ENCODE measurements at places on chromosomes 1 and 21.

DNA sequence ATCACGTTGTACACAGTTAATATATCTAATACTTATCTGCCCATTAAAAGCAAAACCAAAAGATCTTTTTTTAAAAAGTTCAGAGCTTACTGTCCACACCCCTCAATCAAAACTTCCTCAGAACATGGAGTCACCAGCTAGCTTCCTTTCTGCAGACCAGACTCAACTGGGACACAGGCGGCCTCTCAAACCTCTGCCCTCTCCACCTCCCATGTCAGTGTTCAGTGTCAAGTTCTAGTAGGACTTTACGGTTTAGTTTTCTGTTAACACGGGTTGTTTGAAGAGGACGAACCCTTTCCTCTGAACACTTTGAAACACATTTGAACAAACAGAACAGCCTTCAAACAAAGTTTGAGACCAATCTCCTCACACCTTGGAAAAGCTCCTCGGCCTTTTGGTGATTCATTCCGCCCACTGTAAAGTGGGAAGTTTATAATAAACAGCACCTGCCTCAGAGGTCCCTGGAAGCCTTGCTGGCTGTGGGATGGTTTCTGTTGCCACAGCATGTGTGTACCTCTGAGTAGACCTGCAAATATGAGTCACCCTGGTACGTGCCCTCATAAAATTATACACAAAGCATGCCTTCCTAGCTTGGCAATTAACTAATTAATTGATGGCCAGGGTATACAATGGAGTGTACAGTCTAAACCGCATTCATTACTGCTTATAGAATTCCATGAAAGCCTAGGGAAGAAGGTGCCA lies 48.4 kb upstream of the SIPA1L2 start:
- no peak for DNase-seq

- DNase-seq: no peak
Measured at GRCh38 chr1:61620536-61620935, 104.4 kb downstream of the TM2D1 start.

GRCh38 chr21:42057851-42058437 lies 13.2 kb upstream of the UMODL1 start:
- DNase-seq: no peak

GRCh38 chr1:160377585-160378206 lies 10.8 kb downstream of the NHLH1 start:
- DNase-seq: no peak

- DNase-seq: peak; percentile 73
Measured at GRCh38 chr1:150976879-150977694, 2.5 kb upstream of the CERS2 start.

DNA sequence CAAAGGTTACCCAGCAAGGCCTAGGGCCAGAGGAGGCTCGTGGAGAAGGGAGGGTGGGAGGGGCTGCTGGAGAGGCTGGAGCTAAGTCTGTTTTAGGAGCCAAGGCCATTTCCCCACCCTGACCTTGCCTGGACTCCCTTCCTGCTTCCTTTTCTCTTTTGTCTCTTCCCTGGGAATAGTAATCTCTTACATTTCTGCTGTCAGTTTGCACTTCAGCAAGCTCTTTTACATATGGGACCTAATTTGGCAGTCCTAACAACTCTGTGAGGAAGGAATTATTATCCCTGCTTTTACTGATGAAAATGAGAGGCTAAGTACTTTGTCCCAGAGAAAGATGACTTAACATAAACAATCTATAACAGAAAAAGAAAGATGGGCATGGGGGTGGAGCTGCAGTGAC lies 13.8 kb downstream of the OPTC start:
- DNase-seq: no peak

DNA sequence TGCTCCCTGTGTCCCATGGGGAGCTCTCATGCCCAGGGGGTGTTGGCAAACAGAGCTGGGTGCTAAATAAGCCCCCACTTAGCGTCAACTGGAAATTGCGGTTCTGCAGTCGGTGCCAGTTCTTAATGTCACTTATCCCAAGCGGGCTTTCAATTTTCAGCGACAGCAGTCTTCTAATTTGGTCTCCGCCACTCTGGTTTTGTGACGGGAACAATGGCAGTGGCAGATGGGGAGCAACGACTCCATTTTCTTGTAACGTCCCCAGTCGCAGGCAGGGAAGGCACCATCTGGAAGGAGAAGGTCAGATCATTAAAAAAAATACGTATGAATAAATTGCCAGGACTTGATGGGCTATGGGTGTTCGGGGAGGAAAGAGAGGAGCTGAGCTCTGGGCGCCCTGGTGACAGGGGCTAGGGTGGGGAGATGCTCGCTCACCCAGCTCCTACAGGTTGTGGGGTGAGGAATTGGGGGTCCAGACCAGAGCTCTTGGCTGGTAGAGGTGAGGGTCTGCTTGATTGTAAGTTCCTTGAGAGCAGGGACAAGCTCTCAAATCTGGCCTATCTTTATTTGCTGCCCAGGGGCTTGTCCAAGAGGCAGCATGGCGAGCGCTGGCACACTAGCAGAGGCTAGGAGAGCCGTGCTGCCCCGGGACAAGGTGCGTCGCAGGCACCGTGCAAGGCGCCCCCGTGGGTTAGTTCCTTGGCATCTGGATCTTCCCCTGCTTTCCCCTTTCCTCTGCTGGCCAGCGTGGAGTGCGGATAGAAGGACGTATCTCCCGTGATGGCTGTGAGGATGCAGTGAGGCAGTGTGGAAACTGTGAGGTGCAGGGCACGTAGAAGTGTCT lies 105.8 kb downstream of the ARHGEF10L start:
- DNase-seq: no peak

DNA sequence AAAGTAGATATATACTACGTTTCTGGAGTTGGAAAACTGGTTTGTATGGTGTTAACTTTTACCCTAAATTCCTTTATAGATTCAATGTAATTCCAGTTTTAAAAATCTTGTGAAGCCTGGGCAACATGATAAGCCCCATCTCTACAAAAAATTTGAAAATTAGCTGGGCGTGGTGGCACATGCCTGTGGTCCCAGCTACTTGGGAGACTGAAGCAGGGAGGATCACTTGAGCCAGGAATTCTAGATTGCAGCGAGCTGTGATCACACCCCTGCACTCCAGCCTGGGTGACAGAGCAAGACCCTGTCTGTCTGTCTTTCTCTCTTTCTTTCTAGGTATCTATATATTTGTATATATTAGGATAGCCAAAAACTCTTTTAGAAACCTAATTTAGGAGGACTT lies 141.9 kb downstream of the CLEC20A start:
- DNase-seq: no peak

DNA sequence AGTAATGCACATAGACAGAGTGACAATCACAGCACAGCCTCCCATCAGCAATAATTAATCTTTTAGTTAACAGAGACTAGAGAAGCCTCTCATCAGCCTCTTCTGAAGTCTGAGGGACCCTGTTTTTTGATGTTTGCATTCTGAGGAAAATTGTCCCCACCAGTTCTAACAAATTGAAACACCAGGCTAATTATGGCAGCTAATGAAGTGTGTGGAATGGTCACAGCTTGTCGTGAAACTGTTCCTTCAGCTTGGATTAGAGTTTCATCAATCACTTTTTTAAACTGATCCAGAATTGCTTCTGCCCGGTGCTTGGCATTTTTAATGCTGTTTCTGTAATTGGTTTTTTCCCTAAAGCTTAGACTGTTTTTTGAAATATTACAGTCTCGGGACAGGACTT lies 208.0 kb downstream of the SPATA17 start:
- DNase-seq: no peak

- DNase-seq: no peak
Measured at GRCh38 chr1:170791941-170792340, 128.0 kb downstream of the PRRX1 start.

GRCh38 chr1:31708324-31708723 lies 4.5 kb upstream of the COL16A1 start:
- no peak for DNase-seq

DNA sequence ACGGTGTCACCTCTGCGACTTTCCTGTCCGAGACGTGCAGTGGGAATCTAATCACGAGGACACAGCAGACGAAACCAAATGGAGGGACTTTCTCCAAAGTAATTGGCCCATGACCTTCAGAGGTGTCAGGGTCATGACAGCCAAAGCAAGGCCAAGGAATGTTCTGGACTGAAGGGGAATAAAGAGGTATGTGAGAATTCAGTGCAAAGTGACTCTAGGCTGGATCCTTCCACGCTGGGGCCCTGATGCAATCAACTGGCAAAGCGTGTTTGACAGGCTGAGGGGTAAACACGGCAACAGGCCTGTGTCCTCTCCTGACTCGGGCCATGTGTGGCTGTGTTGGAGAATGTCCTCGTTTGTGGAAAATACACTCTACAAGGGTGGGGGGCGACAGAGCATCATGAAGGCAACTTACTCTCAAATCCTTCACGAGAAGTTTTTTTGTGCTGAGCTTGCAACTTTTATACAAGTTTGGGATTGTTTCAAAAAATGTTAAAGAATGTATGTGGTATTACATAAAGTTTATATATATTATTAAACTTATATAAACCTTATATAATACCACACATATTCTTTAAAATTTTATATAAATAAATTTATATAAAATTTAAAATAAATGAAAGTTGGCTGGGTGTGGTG lies 1.7 kb downstream of the CFAP74 start:
- DNase-seq: no peak

GRCh38 chr1:170498876-170499275 lies 33.1 kb upstream of the GORAB start:
- no peak for DNase-seq

- DNase-seq: no peak
Measured at GRCh38 chr1:182998482-182998881, 24.7 kb upstream of the LAMC1 start.

- no peak for DNase-seq
Measured at GRCh38 chr1:198443365-198444233, 96.9 kb downstream of the ATP6V1G3 start.

DNA sequence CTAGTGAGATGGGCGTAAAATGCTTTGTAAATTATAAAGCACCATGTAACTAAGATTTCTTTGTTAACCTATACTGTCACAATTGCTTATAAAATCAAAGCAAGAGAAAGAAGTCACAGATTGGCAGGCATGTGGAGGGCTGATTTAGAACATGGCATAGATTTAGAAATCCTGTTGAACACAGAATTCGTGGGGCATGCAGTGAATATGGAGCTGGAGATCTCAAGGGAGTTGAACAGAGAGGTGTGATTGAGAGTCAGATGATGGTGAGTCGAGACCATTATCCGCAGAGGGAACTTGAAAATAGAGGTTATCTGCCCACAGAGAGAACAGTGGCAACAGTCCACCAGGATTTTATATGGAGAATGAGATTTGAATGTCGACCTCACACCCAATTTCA lies 27.6 kb downstream of the PBX1 start:
- no peak for DNase-seq

DNA sequence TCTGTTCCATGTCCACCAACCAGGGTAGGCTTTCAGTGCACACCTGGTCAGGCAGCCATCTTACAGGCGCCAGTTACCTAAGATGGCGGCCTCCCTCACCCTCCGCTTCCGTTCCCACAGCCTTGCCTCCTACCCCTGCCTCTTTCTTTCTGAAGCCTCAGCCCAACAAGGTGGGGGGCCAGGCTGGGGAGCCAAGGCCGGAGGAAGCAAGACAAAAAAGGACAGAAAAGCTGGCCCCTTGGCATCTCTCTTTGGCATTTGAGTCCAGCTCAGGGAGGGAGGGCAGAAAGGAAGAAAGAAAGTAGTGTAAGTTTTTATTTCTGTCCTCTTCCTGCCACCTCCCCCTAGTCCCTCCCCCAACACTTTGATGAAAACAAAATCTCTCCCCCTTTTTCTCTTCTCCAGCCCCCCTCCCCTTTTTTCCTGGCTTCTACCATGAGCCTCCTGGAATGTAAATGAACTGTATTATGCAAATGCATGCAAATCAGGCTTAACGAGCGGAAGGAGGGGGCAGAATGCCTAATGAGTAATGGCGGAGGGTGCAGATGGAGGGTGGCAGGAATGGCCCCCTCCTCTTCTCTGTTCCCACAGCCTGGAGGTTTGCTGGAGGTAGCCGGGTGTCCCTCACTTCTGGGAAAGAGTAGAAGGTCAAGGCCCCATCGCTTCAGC lies 43.8 kb downstream of the RHBG start:
- DNase-seq: no peak

- no peak for DNase-seq
Measured at GRCh38 chr1:58823481-58824010, 39.7 kb upstream of the JUN start.

GRCh38 chr1:220544901-220545303 lies 17.0 kb downstream of the MARK1 start:
- DNase-seq: no peak

DNA sequence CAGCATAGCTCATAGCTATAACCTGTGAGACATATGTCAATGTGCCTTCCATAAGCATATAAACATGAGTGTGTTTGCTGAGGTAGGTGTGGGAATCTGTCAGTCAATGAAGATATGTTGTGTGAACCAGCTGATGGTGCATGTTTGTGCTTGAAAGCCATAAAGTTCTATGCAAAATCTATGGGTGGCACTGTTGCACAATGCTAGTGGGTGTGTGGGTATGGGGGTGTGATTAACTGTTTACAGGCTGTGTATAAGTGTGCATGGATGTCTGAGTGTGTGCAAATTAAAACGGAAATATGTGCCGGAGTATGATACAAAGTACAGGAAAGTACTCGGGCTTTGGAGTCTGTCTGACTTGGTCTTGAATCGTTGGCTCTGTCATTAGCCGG lies 1.0 kb upstream of the ATP2B4 start:
- DNase-seq: peak; percentile 42

DNA sequence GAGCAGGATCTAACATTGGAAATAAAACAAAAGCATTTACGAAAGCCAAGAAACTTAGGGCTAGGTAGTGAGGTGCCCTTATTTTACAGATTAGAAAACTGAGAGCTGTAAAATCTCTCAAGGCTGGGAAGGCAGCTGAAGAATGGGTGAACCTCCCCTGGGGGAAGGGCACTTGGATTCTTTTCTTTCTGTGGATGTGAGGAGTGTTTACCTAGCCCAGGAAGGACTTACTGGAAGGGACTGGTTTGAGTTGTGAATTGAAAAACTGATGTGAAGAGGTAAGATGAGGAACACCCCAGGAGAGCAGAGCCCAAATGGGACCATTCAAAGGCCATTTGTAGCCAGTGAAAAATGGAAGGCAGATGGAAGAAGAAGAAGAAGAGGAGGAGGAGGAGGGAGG lies 74.7 kb upstream of the NGF start:
- DNase-seq: no peak

DNA sequence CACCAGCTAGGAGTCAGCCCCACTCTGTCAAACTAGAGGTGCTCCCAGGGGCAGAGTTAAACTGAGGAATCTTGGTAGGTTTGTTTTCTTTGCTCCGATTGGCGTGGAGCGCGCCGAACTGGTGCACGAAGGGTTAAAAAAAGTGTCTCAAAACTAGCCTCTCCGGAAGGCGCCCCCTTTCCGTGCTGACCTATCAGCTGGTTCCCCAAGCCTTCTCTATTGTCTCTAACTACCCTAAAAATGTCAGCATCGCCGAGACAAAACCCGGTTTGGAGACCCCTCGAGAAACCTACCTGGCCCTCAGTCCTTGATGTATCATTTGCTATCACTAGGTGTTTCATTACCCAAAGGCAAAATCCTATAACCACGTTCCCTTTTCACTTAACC lies 2.2 kb downstream of the TGFB2 start:
- DNase-seq: peak; percentile 17

DNA sequence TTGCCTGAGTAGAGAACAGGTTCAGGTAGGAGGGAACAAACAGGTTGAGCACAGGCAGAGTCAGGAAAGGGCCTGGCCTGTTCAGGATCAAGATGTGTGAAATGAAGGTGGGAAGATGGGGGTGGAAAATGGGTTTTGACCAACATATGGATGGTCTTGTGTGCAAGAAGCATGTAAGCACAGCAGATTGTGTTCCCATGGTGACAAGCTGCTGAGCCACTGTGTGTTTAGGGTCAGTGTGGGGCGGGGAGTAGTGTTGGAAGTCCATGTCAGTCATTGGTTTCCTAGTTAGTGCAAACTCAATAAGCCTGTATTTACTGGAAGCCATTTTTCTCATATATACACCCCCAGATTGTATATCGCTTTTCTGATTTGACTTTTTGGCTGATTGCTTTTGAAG lies 111.9 kb downstream of the CAMTA1 start:
- DNase-seq: no peak

All from naive B cell (primary cell).